ENCODE measurements at places on chromosomes 5 and 9.

GRCh38 chr9:21320465-21320864 lies 14.7 kb downstream of the KLHL9 start:
- DNase-seq: no peak

DNA sequence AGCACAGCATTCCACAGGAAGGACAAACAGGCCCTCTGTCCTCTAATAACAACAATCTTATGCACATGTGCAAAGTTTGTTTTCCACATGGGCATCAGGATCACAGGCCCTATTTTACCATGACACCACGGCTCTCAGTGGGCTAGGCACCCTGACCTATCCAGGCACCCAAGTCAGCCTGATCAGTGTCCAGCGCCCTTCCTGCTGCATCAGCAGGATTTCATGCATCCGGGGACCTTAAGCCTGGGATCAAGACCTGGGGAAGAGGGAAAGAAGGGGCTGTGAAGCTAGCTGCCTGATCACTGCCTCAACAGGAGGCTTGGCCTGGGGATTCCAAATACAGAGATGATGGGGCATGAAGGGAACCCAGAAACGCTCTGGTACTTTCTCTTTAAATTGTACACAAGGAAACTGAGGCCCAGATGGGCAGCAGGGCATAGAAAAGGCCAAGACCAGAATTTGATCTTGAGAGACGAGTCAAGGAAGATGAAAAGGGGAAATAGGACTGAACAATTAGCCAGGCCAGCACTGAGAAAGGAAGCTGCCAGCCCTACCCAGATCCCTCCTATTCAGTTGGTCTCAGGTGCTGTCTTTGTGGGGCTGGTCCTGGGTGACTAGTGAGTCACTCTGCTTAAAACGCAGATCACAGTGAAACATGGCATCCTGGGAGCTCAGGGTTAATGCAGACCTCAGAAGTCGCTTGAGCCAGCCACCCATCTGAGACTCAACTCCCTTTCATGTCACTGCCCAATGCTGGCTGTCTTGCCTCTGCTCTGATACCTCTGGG lies 57.9 kb downstream of the SHB start:
- DNase-seq: no peak

DNA sequence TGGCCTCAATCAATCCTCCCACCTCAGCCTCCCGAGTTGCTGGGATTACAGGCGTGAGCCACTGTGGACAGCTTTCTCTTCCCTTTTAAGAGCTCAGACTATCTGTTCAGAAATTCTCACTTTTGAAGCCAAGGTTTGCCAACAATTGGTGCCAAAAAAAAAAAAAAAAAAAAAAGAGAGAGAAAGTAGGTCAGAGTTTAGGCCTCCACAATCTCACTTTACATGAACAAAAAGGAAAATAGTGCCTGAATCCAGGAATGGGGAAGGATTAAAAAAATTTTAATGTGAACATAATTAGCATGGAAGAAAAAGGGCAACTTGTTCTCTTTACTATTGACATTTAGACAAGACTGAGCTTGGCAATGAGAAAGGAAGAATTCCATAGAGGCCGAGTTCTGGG lies 94.1 kb downstream of the NSG2 start:
- no peak for DNase-seq

GRCh38 chr9:133135146-133135745 lies 14.2 kb upstream of the RALGDS start:
- DNase-seq: peak; percentile 43

DNA sequence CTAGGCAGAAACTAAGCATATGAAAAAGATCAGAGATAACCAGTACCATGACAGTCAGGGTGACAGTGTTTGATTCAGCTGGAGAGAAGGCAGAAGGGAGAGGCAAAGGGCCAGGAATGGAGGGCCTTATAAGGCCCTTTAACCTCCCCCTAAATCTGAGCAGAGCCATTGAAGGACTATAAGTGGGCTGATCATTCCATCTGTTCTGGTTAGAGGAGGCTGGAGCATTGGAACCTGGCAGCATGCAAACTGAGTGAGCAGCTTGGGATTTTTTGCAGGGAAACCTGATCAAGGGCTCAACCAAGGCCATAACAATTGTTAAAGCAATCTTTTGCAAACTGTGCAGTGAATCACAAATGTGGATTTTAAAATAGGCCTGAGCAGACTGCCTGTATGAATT lies 174.5 kb upstream of the DAP start:
- DNase-seq: no peak

DNA sequence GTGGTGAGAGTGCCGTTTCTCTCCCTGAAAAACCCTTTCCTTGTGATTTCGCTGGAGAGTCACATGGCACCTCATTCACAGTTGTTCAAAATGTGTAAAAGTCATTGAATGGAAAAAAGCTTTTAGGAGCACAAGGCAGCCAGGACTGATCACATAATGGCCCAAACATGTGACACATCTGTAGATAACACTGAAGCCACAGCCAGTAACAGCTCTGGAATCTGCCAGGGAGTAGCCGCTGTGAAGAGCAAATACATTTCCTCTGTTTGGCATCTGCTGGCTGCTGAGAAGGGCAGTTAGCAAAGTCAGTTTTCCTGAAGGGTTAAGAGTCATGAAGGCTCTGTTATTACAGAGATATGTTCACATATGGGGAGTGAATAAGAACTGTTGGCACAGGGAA lies 271.8 kb downstream of the NNT start:
- no peak for DNase-seq

- DNase-seq: no peak
Measured at GRCh38 chr5:171542525-171543140, 123.2 kb downstream of the FGF18 start.

GRCh38 chr5:173480896-173481295 lies 135.6 kb downstream of the BOD1 start:
- no peak for DNase-seq

- no peak for DNase-seq
Measured at GRCh38 chr5:86918246-86918645, 300.5 kb downstream of the COX7C start.

DNA sequence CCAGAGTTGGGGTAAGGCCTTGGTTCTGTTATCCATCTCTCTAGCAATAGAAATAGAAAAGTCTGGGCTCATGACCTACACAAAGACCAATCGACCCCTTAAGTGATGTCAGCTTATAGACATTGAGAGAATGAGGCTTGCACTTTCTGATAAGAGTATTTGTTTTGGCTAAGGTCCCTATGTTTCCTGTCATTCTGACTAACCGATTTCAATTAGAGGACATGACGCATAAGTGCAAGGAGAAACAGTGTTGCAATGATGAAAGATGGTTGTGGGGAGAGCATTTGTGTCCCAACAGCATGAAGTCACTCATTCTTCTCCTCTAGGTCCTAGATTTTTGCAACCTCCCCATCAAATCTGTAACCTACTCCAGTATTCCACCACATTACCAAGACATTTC lies 255.1 kb downstream of the MAT2B start:
- DNase-seq: no peak

- DNase-seq: no peak
Measured at GRCh38 chr9:2934883-2935282, 91.0 kb upstream of the PUM3 start.

DNA sequence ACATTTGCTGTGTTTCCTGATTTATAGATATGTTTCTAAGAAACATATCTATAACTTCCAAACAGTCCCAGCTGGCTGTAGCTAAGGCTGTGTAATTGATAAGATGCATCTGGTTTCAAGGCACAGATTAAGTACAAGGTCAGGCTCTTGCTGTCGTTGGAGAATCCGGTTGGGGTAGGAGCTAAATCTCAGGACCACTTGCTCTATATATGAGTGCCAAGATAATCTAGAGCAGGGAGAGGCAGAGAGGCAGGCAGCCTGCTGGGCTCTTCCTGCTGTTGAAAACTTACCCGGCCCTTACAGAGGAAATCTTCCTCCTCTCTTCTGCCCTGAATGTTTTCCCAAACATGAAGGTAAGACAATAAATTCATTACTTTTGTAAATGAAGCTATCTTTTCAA lies at the start of gene C7:
C7 (plus strand) TSS at position 234 of the 400 bp plus-strand sequence; CDS start at position 348, 114 bp downstream.
- DNase-seq: no peak
